A172 (cell line): ENCODE measurements at places on chromosomes 2 and 18. TPM values are rescaled to one million over a fixed set of nuclear protein-coding genes. Genes with fewer than 3 reads are reported as not detected.
A peak's percentile ranks its signal among the peaks of the same experiment; 100 is the strongest.

Gene KANSL1L
- 12.9 and 18.6 TPM in 2 replicates for total RNA-seq

- no peak for DNase-seq
These were observed 18.3 kb downstream of the RAMP1 start for GRCh38 chr2:237877576-237878307.

- DNase-seq = no peak
These were observed 14.9 kb downstream of the ANO7 start for GRCh38 chr2:241203218-241204009.

GRCh38 chr2:144370937-144371584, 148.9 kb downstream of the ZEB2 start:
- DNase-seq = peak; percentile 29

Gene TXNDC2
- 0.05 and 0.26 TPM in 2 replicates for total RNA-seq

- peak; percentile 92 for DNase-seq
These were observed 26.5 kb downstream of the PPP4R3B start for GRCh38 chr2:55590810-55591440.

DNA sequence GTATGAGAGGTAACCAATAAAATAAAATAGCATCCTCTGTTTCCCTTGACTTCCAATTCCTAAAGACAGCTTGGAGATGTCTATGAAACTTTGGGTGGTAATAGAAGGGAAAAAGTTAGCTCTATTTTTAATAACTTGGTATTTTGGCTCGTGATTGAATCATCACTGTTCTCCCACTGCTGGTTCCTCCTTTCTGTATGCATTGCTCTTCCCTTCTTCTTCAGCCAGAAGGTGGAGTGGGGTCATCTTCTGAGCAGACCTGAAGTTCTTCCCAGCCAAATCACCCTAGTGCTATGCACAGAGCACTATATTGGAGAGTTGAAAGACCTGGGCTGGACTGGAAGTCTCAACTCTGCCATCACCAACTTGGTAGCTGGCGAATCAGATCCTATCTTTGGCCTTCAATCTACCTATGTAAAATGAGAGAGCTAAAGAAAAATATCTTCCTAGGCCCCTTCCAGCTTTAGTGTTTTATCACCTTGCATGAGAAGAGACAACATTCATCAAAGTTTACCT, 54.1 kb downstream of the CPO start:
- DNase-seq = no peak

DNA sequence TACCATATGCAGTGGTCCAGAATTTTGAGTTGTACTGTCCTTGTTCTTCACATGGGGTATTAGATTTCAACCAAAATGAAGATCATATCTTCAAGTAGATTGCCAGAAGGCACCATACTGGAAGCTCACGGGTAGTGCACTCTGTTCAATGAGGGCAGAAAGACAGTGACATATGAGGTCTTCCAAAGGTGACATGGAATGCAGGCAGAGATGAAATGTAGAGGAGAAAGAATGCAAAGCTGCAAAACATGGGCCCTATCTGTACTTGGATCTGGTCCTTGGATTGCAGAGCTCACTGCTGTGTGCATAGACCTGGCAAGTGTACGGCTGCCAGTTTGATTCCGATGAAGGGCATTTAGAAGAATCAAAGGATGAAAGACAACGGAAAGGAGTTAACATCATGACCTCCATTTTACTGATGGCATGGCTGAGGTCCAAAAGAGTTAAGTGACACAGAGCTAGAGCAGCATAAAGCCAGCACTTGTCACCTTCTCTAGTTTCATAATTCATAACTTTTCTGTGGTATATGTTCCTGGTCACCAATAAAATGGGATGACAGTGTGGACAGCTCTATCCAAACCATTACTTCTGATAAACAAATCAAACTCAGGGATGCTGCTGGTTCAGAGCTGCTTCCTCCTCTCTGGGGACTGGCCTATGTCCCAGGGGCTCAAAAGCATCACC, 64.7 kb downstream of the BCL2 start:
- no peak for DNase-seq

Gene ANAPC1
- total RNA-seq = 60.8 and 97.1 TPM in 2 replicates

GRCh38 chr2:70806013-70806412, 14.4 kb downstream of the CLEC4F start:
- DNase-seq = no peak

DNA sequence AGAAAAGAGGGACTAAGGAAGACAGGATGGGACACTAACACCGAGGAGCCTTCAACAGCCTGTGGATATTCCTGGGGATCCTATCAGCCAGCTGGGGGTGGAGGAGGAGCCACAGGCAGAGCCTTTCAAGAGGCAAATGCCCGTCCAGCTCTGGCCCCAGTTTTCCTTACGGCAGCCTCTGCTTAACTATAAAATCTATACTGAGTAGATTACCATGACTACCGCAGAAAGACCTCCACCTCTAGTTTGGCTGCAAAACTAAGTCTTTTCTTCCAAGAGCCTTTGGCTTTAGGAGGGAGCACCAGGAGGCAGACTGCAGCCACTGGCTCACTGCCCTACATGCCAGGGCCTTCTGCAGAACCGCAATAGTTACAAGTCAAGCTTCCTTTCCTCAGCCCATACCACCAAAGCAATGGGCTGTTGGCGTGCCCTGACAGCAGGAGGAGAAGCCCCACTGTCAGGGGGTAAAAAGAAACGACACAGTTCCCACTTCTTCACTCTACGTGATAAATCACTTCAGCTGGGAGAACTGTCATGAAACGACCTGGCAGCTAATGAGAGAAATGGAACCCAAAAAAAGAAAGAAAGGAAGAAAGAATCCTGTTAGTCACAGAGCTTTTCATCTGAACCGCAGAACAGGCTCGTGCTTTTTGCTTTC, 25.1 kb upstream of the CREB1 start:
- DNase-seq = peak; percentile 68

DNA sequence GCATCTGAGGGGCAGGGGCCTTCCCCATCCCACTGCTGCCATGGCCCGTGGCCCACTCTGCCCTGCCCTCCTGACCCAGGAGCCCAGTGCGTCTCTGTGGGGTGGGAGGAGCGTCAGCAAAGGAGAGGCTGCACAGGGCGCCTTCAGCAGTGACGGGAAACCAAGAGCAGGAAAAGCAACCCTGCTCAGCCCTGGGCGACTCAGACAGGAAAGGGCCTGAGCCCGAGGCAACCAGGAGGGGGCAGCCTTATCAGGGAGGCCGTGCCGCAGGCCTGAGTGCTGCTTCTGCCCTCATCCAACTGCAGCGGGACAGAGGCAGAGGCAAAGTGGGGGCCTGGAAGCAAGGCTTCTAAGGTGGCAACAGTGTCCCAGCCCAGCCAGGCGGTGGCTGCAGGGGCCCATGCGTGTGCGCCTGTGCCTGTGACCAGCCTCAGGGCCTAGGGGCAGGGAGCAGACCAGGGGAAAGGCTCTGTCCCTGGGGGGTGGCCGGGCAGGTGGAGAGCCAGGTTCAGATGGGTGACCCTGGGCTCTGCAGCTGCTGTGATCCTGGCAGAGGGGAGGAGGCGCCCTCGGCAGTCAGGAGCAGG, 23.3 kb upstream of the ALPI start:
- DNase-seq = no peak

DNA sequence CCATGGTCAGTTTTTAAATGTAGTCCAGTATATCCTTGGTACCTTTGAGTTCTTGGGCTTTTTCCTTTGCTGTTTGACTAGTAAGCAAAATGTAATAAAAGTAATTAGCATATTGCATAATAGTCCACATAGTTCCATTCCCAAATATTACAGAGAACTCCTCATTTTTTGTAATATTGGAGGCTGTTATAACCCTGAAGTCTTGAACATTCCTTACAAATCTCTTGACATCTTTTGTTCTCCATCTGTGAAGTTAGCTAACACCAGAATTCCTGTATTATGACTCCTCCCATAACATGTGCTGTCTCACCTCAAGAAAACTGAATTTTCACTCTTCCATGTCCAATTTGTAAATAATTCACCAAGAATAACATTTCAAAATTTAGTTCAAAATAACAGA, 17.1 kb downstream of the CREB1 start:
- DNase-seq = no peak

DNA sequence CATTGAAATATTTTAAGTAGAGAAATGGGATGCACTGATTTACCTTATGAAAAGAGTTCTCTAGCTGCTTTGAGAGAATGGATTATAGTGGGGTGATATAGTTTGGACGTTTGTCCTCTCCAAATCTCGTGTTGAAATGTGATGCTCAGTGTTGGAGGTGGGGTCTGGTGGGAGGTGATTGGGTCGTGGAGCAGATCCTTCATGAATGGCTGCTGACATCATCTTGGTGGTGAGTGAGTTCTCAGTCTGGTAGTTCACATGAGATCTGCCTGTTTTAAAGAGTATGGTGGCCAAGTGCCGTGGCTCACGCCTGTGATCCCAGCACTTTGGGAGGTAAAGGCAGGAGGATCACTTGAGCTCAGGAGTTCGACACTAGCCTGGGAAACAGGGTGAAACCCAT, 58.7 kb upstream of the SH3RF3 start:
- no peak for DNase-seq

DNA sequence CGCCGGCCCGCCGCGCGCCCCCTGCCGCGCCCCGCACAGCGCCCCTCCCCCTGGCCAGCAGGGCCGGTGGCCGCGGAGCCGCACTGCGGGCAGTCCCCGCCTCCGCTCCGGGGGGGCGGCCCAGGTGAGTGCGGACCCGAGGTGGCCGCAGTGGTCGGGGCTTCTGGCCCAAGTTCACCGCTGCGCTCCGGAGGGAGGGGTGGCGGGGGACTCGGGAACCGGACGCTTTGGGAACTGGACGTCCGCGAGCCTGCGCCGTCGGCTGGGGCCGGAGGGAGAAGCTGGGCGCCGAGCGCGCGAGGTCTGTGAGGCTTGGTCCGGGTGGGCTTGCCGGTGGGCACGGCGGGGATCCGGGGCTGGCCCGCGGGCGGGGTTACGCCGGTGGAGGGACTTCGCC, 591 bp upstream of the LDLRAD4 start:
- no peak for DNase-seq

Gene SULT1C4
- not detected in 2 replicates for total RNA-seq

- no peak for DNase-seq
These were observed 42.6 kb downstream of the EDAR start for GRCh38 chr2:108946442-108946841.

Gene REG3A
- total RNA-seq = not detected in 2 replicates

DNA sequence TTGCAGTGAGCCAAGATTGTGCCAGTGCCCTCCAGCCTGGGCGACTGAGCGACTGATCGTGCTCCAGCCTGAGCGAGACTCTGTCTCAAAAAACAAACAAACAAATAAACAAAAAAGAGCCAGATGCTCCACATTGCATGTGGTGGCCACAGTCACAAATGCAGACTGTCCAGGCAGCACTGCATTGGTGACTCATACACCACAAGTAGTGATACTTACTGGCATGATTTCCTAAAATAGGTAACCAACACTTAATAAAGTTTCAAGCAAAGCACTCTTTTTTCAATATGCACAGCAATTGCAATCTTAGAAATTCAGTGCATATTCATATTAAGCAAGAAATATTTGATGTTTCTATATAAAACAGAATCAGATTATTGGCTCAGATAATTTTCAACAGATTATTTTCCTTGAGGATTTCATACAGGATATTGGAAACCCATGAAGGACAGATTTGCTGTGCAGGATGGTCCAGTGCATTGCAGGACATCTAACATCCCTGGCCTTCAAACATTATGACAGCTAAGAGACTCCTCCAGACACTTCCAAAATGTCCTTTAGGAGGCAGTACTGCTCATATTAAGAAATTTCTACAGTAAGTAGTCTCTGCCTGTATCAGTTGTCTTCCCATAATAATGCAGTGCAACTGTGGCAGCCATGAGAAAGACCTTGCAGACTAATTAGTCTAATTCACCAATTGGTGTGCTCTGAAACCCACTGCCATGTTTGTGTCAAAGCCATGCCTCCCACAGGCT, 10.5 kb upstream of the SLC1A4 start:
- DNase-seq = peak; percentile 59

Gene CLHC1
- total RNA-seq = 7.2 and 16.2 TPM in 2 replicates

DNA sequence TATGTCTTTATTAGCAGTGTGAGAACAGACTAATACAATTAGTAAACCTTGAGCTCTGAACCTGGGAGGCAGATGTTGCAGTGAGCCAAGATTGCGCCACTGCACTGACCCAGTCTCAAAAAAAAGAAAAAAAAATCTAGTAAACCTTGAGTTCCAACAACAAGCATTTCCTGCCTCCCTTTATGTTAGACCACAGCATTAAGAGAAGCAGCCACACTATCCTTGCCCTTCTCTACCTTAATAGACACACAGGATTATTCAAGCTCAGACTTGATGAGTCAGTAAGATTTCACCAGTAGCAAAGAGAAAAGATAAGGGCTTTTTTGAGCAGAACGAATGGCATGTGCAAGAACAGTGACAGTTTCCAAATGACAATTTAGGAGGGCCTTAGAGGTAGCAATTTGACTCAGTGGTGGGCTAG, 18.0 kb upstream of the GLS start:
- peak; percentile 58 for DNase-seq

DNA sequence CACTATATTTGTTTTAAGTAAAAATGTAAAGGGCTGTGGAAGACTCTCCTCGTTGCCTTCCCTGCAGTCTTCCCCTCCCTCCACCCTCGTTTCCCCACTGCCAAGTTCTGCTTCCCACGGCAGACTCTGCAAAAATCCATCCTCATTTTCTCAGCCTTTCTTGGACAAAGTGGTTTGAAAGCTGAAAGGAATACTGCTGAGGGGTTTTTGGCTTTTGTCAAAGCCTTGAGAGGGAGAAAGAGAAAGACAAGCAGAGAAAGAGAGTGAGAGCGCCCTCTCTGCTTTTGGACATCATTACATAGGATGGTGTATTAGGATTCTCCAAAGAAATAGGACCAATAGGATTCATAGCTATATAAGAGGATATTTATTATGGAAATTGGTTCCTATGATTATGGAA, 455.9 kb upstream of the SOX11 start:
- DNase-seq = no peak

DNA sequence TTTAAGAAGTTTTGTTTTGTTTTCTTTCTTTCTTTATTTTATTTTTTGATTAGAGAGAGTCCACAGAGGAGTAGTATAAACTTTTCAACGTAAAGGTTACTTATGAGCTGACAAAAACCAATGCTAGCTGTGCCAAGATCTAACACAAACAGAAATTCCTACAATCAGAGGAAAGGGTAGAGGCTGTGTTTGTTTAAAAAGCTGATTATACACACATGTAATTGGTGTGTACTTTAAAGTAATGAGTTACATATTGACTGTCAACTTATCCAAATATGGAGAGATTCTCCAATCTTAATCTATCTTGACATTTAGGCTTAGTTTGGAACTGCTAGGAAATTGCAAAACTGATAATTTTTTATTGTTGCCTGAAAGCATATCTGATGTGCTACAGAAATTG, 63.7 kb upstream of the FAM110C start:
- DNase-seq = no peak

Gene C1GALT1C1L
- total RNA-seq = 1.7 and 2.1 TPM in 2 replicates

DNA sequence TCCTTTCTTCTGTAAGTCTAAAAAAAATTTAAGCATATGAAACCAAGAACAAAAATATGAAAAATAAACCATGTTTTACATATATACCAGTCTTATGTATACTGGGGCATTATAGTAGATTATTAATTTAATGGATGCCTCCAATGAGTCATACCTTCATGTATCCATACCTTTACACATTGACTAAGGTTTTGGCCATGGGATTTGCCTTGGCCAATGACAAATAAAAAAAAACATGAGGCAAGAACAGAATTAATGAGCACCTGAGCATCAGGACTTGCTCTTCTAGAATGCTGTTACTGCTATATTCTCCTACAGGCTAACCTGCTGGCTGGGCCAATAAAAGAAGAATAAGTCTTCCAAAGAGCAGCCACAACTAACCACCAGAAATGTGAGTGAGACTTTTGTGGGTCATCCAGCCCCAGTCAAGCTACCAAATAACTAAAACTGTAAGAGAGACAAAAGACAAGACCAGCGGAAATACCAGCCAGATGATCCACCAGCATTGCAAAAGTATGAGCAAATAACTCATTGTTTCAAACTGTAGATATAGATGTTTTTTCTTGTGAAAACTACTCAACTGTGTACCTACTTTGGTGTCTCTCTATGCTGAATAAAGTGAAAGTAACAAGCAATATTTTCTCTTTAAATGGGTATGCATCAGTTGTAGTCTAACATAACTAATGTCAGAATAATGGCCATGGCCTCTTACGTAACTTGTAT, 749.6 kb upstream of the VRK2 start:
- peak; percentile 31 for DNase-seq
